Esophagus muscularis mucosa (tissue), 4 donors: ENCODE measurements at places on chromosomes 11 and 22. TPM values are rescaled to one million over a fixed set of nuclear protein-coding genes. Genes with fewer than 3 reads are reported as not detected.

GRCh38 chr11:92440701-92441442, 216.3 kb downstream of the FAT3 start:
- H3K4me3 ChIP-seq: no peak overlapping the region
- H3K4me1 ChIP-seq: peaks cover 25% of the 10 kb centered on the region
- H3K27ac ChIP-seq: no peak overlapping the region
- H3K36me3 ChIP-seq: no peaks in the 10 kb centered on the region
- DNase-seq: no peak

OLFML1 gene
- 7.9 TPM for total RNA-seq

PKNOX2 gene
- 2.1 TPM for total RNA-seq

DNA sequence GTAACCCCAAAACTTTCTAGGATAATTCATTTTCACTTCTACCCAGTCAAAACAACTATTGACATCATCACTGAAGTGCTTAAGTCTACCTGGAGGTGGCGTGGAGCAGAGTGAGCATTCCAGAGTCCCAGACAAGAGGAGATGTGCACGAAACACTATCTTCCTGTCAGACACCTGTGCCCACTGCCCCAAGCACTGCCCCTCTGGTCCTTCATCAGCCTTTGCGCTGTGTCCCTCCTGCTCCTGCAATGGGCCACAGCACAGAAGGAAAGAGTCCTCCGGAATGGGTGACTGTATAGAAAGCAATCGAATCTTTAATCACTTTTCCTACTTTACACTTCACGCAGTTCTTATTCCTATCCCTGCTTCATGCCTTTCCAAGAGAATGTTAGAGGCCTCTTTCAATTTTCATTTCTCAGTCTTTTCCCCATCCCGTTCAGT, 512 bp upstream of the GRIA4 start:
- H3K36me3 ChIP-seq: no peaks in the 10 kb centered on the region
- peaks cover 12% of the 10 kb centered on the region for H3K27me3 ChIP-seq
- H3K27ac ChIP-seq: no peak overlapping the region
- H3K4me3 ChIP-seq: no peak overlapping the region

- no peak overlapping the region for H3K4me3 ChIP-seq
- no peak overlapping the region for H3K27ac ChIP-seq
- H3K4me1 ChIP-seq: no peaks in the 10 kb centered on the region
These were observed 403.6 kb downstream of the TBC1D22A start for GRCh38 chr22:47166033-47166404.

GRCh38 chr22:47175151-47176025, 412.9 kb downstream of the TBC1D22A start:
- H3K27ac ChIP-seq: peak overlapping the region; percentile 43
- H3K4me1 ChIP-seq: no peaks in the 10 kb centered on the region
- peaks cover 3% of the 10 kb centered on the region for H3K36me3 ChIP-seq
- no peak for DNase-seq

UCP3 gene
- total RNA-seq: 0.78 TPM

KRTAP5-8 gene
- not detected for total RNA-seq
